ENCODE measurements at places on chromosomes 6 and 20. TPM values are rescaled to one million over a fixed set of nuclear protein-coding genes. Genes with fewer than 3 reads are reported as not detected.

Gene CRISP3
- not detected for total RNA-seq

Gene PTK7
- total RNA-seq = 9.6 TPM

Gene OR2W1
- not detected for total RNA-seq

Gene C6orf52
- total RNA-seq = not detected

Gene EEF1E1
- total RNA-seq = 17.9 TPM

GRCh38 chr6:41689171-41690008 is 46.0 kb downstream of the TFEB start:
- no peak overlapping the region for H3K4me3 ChIP-seq
- H3K36me3 ChIP-seq = peaks cover 6% of the 10 kb centered on the region
- peak; percentile 29 for DNase-seq

DNA sequence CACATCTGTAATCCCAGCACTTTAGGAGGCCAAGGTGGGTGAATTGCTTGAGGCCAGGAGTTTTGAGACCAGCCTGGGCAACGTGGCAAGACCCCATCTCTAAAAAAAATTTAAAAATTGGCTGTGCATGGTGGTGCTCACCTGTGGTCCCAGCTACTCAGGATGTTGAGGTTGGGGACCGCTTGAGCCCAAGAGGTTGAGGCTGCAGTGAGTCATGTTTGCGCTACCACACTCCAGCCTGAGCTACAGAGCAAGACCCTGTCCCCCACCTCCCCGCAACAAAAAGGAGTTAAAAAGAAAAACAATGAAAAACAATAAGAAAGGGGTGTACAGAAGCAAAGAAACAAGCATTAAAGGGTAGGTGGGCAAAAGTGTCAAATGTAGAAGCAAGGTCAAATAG is 57.3 kb downstream of the CDK19 start:
- H3K36me3 ChIP-seq = no peaks in the 10 kb centered on the region
- H3K4me1 ChIP-seq = no peaks in the 10 kb centered on the region
- H3K4me3 ChIP-seq = no peak overlapping the region
- H3K27me3 ChIP-seq = no peaks in the 10 kb centered on the region
- no peak overlapping the region for H3K27ac ChIP-seq

GRCh38 chr20:16982091-16982726 is 234.1 kb downstream of the OTOR start:
- H3K27me3 ChIP-seq = no peaks in the 10 kb centered on the region
- H3K36me3 ChIP-seq = no peaks in the 10 kb centered on the region
- no peak overlapping the region for H3K4me3 ChIP-seq

- no peak overlapping the region for H3K4me3 ChIP-seq
- H3K27me3 ChIP-seq = no peaks in the 10 kb centered on the region
- H3K4me1 ChIP-seq = peaks cover 4% of the 10 kb centered on the region
- DNase-seq = no peak
Observed at GRCh38 chr6:22251348-22251747, 45.5 kb downstream of the PRL start.

- no peak overlapping the region for H3K27ac ChIP-seq
- DNase-seq = no peak
- H3K36me3 ChIP-seq = no peaks in the 10 kb centered on the region
- H3K4me3 ChIP-seq = no peak overlapping the region
- H3K27me3 ChIP-seq = no peaks in the 10 kb centered on the region
Observed at GRCh38 chr20:57659517-57660180, 39.4 kb upstream of the ZBP1 start.

- no peak overlapping the region for H3K27ac ChIP-seq
- H3K27me3 ChIP-seq = no peaks in the 10 kb centered on the region
- no peak for DNase-seq
- H3K36me3 ChIP-seq = no peaks in the 10 kb centered on the region
Observed at GRCh38 chr6:64280569-64280968, 645.0 kb downstream of the PHF3 start.

GRCh38 chr20:17538517-17539170 is 7.5 kb upstream of the BFSP1 start:
- no peak for DNase-seq
- H3K36me3 ChIP-seq = no peaks in the 10 kb centered on the region
- no peak overlapping the region for H3K4me3 ChIP-seq
- no peak overlapping the region for H3K27ac ChIP-seq
- peaks cover 1% of the 10 kb centered on the region for H3K4me1 ChIP-seq
- H3K27me3 ChIP-seq = no peaks in the 10 kb centered on the region

DNA sequence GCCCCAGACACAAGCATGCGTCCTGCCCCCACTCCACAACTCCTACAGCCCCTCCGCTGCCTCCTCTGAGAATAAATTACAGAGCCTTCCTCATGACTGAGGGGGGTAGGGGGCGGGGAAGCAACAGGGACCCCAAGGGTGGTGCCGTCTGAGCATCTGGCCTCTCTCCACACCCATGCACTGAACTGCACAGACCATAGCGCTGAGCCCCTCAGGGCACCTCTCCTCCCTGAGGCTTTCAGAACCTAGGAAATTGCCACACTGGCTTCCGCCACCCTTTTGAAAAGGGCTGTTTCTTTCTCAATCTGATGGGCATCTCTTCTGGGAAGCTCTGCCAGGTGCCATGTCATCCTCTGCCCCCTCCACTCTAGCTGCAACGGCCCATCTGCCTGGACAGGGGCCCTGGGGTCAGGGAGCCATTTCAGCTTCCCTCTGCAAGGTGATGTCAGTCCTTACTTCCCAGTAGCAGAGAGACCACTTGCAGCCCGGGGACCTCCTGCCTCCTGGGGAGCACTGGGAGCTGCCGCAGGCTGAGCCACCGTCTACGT is 2.5 kb downstream of the CST7 start:
- H3K4me1 ChIP-seq = no peaks in the 10 kb centered on the region
- no peak overlapping the region for H3K4me3 ChIP-seq
- no peaks in the 10 kb centered on the region for H3K36me3 ChIP-seq
- no peaks in the 10 kb centered on the region for H3K27me3 ChIP-seq

- H3K27ac ChIP-seq = no peak overlapping the region
- no peaks in the 10 kb centered on the region for H3K4me1 ChIP-seq
- no peak overlapping the region for H3K4me3 ChIP-seq
Observed at GRCh38 chr20:8740265-8740664, 328.6 kb upstream of the PLCB4 start.

DNA sequence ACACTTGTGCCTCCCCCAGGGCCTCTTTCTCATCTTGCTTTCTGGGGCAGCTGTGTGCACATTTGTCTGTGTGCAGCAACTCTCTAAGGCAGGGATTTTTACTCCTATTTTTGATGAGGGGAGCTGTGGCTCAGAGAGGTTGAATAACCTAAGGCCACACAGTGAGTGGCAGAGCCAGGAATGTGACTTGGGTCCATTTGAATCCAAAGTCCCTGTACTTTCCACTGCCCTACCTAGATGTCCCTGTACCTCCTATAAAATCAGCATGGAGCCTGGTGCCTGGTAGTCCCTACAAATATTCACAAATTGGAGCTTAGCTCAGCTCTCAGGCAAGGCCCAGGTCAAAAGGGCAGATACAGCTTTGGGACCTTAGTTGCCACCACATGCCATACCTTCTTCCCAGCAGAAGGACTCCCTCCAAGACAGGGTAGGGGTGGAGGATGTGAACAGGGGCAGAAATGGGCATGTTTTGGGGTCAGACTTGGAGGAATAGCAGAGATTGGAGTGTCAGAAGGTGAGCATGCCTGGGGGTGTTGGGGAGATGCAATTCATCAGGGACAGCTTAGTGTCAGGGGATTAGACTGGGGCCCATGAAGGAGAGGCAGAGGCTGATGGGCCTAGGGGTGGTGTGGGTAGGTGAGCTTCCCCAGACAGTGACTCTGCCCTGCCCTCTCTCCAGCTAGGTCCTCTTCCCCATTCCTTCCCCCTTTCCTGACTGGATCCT is 4.1 kb upstream of the VEGFA start:
- H3K4me1 ChIP-seq = no peaks in the 10 kb centered on the region
- DNase-seq = no peak
- no peaks in the 10 kb centered on the region for H3K36me3 ChIP-seq
- H3K4me3 ChIP-seq = no peak overlapping the region
- H3K27ac ChIP-seq = no peak overlapping the region

DNA sequence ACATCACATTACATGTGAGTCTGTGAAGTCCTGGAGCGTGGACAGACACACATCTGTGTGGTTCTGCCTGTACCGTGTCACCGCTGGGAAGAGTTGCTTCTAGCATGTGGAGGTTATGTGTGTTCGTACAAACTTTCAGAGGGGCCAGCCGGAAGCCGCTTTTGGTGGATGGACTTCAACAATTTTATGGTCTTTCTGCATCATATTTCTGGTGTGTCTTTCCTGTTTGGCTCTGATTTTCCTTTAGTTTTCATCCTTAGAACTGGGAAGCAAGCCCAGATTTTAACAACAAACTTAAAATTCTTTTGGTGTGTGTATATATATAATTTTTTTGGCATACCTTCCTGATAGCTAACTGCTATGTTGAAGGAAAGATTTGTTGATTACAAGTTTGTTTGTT is 71.2 kb downstream of the TIAM2 start:
- H3K4me1 ChIP-seq = peaks cover 3% of the 10 kb centered on the region
- DNase-seq = no peak
- no peak overlapping the region for H3K27ac ChIP-seq
- no peak overlapping the region for H3K4me3 ChIP-seq

GRCh38 chr6:43952746-43953145 is 174.5 kb downstream of the MRPL14 start:
- no peak for DNase-seq
- no peaks in the 10 kb centered on the region for H3K36me3 ChIP-seq
- H3K27ac ChIP-seq = no peak overlapping the region
- no peaks in the 10 kb centered on the region for H3K27me3 ChIP-seq
- H3K4me3 ChIP-seq = no peak overlapping the region
- no peaks in the 10 kb centered on the region for H3K4me1 ChIP-seq

- H3K27ac ChIP-seq = no peak overlapping the region
- H3K36me3 ChIP-seq = no peaks in the 10 kb centered on the region
- no peaks in the 10 kb centered on the region for H3K4me1 ChIP-seq
- H3K4me3 ChIP-seq = no peak overlapping the region
Observed at GRCh38 chr20:32183947-32184635, 23.5 kb downstream of the PLAGL2 start.

DNA sequence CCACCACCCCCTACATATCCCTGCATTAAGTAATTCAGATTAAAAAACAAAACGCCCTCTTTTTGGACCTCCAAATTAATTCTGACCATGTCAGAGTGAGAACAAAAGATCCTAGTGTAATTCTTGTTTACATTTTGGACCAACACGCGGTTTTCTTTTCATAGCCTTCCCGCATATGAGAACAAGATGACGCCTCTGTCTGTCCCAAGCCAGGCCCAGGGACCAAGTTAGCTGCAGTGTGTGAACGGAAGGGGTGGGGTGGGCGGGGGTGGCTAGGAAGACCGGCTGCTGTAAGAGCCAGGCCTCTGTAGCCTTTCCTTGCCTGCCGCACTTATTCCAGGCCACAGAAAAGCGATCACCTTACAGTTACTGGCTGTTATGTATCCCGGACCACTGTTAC is 68.0 kb downstream of the PLCG1 start:
- no peaks in the 10 kb centered on the region for H3K4me1 ChIP-seq
- peaks cover 6% of the 10 kb centered on the region for H3K36me3 ChIP-seq
- no peaks in the 10 kb centered on the region for H3K27me3 ChIP-seq
- H3K4me3 ChIP-seq = no peak overlapping the region

- H3K27me3 ChIP-seq = no peaks in the 10 kb centered on the region
- no peak for DNase-seq
- no peak overlapping the region for H3K27ac ChIP-seq
- H3K4me3 ChIP-seq = no peak overlapping the region
- H3K36me3 ChIP-seq = no peaks in the 10 kb centered on the region
- no peaks in the 10 kb centered on the region for H3K4me1 ChIP-seq
Observed at GRCh38 chr6:21715180-21715579, 121.6 kb downstream of the SOX4 start.

- H3K27ac ChIP-seq = peak overlapping the region; percentile 20
- peak overlapping the region; percentile 66 for H3K4me3 ChIP-seq
- H3K36me3 ChIP-seq = no peaks in the 10 kb centered on the region
- peaks cover 11% of the 10 kb centered on the region for H3K4me1 ChIP-seq
- DNase-seq = no peak
Observed at GRCh38 chr20:17589161-17589834, 19.4 kb downstream of the DSTN start.

DNA sequence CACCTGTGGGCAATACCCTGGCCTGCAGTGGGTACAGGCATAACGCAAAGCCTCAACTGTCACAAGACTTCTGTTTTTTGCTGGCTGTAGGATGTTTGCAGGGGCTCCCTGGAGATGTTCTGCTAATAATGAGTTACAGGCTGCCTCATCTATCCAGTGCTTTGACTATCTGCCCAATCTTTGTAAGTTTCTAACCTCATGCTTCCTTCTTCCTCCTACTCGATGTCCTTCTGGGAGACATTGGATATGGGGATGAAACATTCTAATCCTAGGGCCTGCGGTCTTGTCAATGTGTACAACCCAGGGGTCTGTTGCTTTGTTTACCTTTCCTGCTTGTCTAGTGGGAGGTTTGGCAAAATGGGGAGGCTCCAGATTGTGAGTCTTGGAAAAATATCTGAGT is 136.8 kb upstream of the TCF21 start:
- H3K27me3 ChIP-seq = no peaks in the 10 kb centered on the region
- DNase-seq = no peak
- no peak overlapping the region for H3K27ac ChIP-seq
- H3K4me1 ChIP-seq = peaks cover 1% of the 10 kb centered on the region

- H3K4me1 ChIP-seq = no peaks in the 10 kb centered on the region
- H3K4me3 ChIP-seq = no peak overlapping the region
- no peak overlapping the region for H3K27ac ChIP-seq
- DNase-seq = no peak
- no peaks in the 10 kb centered on the region for H3K36me3 ChIP-seq
Observed at GRCh38 chr20:12016291-12016690, 98.6 kb downstream of the BTBD3 start.

GRCh38 chr20:12152996-12153395 is 235.3 kb downstream of the BTBD3 start:
- no peak overlapping the region for H3K27ac ChIP-seq
- DNase-seq = no peak
- H3K27me3 ChIP-seq = no peaks in the 10 kb centered on the region
- no peaks in the 10 kb centered on the region for H3K36me3 ChIP-seq
- H3K4me1 ChIP-seq = no peaks in the 10 kb centered on the region

GRCh38 chr6:27494987-27495385 is 22.1 kb upstream of the ZNF184 start:
- H3K27me3 ChIP-seq = no peaks in the 10 kb centered on the region
- H3K4me1 ChIP-seq = no peaks in the 10 kb centered on the region
- peak overlapping the region; percentile 50 for H3K27ac ChIP-seq
- peak overlapping the region; percentile 41 for H3K4me3 ChIP-seq
- no peak for DNase-seq
- H3K36me3 ChIP-seq = no peaks in the 10 kb centered on the region

GRCh38 chr6:75463061-75463460 is 30.5 kb downstream of the FILIP1 start:
- H3K4me1 ChIP-seq = peaks cover 2% of the 10 kb centered on the region
- no peaks in the 10 kb centered on the region for H3K36me3 ChIP-seq
- no peaks in the 10 kb centered on the region for H3K27me3 ChIP-seq
- no peak for DNase-seq
- H3K27ac ChIP-seq = no peak overlapping the region

Data from aorta (tissue), 5 donors.